GM20000 (cell line): ENCODE measurements at places on chromosomes 1 and 21.

DNA sequence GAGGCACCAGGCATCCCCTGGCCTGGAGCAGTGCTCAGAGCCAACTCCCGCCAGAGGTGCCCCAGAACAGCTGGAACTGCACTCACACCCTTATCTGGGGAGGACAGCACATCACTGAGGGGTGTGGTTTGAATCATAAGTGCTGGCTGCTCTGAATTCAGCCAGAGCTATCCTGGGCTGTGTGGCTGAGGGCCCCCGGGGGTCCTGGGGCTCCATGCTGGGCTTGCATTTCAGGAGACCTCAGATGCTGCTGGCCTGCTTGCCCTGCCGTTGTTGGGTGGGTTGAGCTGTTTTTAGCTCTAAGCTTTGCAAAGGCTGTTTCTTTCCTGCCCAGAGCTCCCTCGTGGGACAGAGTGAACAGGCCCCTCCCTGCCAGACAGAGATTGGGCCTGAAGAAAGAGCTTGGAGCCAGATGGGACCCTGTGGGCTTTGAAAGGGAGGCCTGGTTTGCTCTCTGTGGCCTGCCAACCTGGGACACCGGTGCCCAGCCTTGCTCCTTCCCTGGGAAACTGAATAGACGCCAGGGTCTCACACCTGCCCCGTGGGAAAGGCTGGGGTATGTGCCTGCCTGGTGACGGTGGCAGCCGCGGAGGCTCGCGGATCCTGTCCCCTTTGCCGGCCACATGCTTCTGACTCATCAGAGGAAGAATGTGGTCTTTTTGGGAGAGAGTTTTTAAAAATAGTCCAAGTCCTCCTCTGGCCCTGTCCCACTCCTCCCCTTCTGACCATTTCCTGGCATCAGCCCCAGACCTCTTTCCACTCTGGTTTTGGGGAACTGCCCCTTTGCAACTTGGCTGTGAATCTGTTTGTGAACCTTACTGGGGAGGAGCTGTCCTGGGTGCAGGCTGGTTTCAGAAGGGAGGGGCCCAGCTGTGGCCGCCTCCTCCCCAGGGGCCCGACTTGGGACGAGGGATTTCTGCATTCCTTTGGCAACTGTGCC lies 30.0 kb downstream of the ARHGEF10L start:
- no peak for DNase-seq

GRCh38 chr1:116514708-116515525 lies 55.9 kb downstream of the CD58 start:
- DNase-seq: peak; percentile 60

GRCh38 chr1:219257751-219258150 lies 84.1 kb downstream of the LYPLAL1 start:
- no peak for DNase-seq

DNA sequence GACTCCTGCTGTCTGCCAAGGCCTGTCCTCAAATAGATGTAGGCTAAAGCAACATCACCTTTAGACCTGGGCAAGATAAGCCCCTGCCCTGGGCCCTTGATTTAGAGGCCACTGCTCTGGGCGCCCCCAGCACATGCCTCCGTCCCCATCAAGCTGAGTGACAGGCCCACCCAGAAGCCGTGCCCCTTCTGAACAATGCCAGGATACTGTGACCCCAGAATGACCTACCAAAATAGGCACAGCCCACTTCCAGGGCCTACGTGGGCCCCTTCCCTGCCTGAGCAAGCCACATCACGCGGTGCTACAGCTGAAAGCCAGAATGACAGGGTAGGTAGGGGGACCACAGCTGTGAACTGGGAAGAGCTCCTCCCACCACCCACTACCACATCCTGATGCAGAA lies 24.7 kb upstream of the BECN2 start:
- no peak for DNase-seq

- no peak for DNase-seq
Observed at GRCh38 chr1:113981962-113982931, 3.0 kb downstream of the OLFML3 start.

DNA sequence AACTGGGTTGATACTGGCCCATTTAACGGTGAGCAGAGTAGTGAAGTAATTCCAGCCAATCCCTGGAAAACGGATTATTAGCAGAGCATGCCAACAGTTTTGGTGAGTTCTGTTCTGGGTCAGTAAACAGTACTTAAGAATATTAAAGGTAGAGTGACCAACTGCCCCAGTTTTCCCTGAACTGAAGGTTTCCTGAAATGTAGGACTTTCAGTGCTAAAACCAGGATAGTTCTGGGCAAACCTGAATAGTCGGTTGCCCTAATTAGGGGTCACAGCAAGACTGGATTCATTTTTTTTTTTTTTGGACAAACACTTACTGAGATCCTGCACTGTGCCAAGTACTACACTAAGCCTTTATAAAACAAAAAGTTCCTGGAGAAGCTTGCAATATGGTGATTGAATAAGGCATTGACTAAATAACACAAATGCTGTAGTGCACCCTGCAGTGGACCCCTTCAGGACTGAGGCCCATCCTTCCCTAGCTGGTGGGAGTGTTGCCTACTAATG lies 75.9 kb downstream of the KCNK1 start:
- DNase-seq: no peak

DNA sequence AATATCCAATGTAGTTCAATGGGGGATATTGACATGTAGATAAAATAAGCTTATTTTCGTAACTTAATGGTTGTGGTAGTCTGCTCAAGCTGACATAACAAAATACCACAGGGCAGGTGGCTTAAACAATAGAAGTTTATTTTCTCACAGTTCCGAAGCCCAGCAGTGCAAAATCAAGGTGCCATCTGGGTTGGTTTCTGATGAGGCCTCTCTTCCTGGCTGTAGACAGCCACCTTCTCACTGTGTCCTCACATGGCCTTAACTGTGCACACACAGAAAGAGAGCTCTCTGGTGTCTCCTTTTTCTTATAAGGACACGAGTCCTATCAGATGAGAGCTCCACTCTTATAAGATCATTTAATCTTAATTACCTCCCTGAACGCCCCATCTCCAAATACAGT lies 64.8 kb upstream of the IPO9 start:
- DNase-seq: no peak

DNA sequence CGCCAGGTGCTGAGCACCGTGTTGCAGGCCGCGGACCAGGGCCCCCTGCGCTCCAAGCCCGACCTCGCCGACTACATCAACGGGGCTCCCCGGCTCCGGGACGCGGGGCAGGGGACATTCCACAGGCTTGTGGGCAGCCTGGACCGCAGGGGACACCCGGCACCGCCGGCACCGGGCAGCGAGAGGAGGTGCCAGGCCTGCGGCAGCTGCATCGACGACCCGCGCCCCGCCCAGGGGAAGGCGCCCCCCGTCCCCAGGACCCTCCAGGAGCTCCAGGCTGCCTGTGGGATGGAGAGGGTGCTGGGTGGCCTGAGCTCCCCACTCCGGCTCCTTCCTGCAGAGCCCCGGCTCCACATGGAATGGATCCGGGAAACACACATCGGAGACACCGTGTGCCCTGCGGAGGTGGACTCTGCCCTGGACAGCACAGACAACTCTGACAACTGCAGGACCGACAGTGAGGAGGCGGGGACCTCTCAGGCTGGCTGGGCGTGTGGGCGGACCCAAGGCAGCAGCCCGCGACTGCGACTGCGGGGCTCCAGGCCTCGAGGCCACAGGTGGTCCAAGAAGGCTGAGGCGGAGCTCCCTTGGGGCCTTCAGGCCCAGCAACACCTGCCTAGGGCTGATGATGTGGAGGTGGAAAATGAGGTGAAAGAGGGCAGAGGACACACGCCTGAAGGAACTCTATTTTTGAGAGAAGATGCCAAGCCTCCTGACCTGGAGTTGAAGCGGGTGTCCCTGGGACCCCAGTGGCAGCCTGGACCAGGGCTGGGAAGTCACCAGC lies 22.8 kb downstream of the KIAA1614 start:
- peak; percentile 86 for DNase-seq

- DNase-seq: no peak
Observed at GRCh38 chr1:41434748-41435449, 49.6 kb downstream of the EDN2 start.

- no peak for DNase-seq
Observed at GRCh38 chr21:44710294-44710665, 1.1 kb downstream of the TSPEAR start.

GRCh38 chr1:36352910-36353878 lies 29.7 kb upstream of the EVA1B start:
- DNase-seq: no peak

DNA sequence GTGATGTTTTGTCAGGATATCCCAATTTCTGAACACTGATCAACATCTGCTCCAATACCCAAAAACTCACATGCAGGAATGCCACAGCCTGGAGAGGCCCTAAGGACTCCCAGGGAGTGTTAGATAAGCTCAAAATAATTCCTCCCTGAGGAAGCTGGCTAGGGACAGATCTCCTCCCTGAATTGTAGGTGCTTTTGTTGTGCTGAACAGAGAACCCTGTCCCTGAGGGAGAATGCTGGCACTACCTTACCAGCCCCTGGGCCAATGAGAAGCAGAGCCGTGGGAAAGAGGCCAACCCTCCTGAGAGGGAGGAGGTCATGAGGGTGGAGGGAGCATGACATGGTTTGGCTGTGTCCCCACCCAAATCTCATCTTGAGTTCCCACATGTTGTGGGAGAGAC lies 73.6 kb upstream of the PTGFRN start:
- no peak for DNase-seq

GRCh38 chr1:42949312-42950115 lies 9.2 kb downstream of the SLC2A1 start:
- DNase-seq: no peak

DNA sequence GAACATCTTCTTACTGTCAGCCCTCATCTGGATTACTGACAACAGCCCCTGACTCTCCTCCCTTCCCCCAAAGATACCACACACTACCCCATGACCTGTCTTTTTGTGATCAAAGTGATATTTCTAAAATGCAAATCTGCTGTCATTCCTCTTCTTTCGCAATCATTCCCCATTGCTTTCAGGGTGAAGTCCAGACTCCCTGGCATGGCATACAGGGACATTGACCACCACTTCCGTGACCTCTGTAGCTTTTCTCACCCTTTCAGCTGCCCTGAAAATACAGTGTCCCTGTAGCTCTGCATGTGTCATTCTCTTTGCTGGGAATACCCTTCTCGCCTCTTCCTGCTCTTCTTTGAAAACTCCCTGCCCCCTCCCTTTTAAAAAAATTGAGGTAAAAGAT lies 4.1 kb downstream of the SERINC2 start:
- no peak for DNase-seq

GRCh38 chr1:11302366-11302765 lies 29.4 kb downstream of the UBIAD1 start:
- DNase-seq: no peak

- peak; percentile 67 for DNase-seq
Observed at GRCh38 chr1:153626904-153627714, at the start of gene S100A13. Gene S100A13, minus strand, starts transcription at chr1:153627505. Its CDS starts 1,033 bp downstream, at chr1:153626472.

- no peak for DNase-seq
Observed at GRCh38 chr1:87103074-87103473, 188.6 kb downstream of the HS2ST1 start.

GRCh38 chr1:9118186-9118585 lies 10.7 kb downstream of the GPR157 start:
- peak; percentile 5 for DNase-seq

DNA sequence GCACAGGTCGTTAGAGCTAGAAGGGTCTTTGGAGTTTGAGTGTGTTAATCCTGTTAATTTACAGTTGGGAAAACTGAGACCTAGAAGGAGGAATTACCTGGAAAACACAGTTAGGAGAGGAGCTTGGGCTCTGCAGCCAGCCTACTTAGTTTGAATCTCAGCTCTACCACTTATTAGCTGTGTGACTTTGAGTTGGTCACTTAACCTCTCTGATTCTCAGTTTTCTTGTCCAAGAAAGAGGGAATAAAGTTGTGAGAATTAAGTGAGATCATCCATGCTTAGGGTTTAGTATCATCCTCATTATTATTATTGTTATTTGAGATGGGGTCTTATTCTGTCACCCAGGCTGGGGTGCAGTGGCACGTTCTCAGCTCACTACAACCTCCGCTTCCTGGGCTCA lies 5.4 kb upstream of the HTR1D start:
- no peak for DNase-seq

DNA sequence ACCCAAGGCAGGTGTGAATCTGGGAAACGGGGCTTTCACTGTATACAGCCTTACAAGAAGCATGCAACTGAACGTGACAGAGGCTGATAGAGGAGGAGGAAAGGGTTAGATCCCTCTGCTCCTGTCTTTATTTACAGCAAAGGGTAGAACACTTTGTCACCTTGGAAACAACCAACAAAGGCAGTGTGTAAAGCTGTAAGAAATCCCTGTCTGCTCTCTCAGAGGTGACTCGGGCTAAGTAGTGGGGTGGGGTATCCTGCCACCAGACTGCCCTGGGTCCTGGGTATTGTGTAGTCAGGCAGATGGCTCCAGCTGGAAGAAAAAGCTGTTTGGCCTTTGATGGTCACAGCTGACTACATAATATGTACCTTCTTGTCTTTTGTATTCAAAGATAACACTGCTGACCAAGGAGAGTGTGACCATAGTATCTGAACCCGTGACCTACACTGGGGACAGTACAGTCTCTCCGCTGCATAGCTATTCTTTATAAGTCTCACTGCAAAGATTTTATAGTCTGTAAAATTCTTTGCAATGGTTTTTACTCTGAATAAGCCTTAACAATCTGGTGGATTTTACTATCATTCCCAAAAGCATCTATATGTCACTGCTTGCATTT lies 22.1 kb upstream of the POU2F1 start:
- DNase-seq: no peak

GRCh38 chr1:45864167-45865106 lies 61.0 kb downstream of the MAST2 start:
- no peak for DNase-seq

DNA sequence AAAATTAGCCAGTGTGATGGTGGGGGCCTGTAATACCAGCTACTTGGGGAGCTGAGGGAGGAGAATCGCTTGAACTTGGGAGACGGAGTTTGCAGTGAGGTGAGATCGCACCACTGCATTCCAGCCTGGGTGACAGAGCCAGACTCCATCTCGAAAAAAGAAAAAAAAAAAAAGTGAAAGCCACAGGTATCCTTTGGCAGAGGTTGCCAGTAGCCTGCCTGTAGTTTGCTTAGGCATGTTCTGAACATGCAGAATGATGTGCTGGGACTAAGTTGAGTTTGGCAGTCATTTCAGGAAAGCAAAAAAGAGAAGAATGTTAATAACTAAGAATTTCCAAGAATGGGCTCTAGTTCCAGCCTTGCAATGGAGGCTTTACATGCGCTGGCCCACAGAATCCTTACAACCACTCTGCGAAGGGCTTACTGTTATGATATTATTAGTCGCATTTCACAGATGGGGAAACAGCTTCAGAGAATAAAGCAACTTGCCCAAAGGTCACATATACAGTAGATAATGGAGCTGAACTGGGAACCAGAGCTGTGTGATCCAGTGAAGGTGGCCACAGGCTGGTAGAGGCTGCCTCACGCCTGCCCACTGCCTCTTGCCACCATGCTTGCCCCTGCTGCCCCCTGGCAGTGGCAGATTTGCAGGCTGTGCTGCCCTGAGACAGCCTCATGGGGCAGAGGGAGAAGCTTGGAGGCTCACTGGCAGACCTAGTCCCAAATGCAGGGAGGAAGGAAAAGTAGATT lies 66.5 kb upstream of the LYST start:
- no peak for DNase-seq

- DNase-seq: no peak
Observed at GRCh38 chr1:145711213-145711651, 4.1 kb upstream of the PDZK1 start.

DNA sequence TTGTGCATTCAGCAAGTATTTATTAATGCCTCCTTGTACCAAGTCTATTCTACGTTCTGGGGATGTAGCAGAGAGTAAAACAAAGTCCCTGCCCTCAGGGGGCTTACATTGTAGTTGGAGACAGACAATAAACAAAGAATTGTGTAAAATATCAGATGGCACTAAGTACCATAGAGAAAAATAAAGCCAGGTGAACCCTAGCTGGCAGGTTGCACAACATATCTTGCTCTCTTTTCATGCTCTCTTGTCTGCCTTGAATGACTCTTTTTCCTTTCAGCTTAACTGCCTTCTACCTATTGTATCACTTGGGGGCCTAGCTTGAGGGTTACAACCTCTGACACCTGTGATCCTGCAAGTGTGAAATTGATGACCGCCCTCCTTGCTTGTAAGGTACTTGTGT lies 20.7 kb upstream of the FASLG start:
- DNase-seq: no peak
